Osteocyte (in vitro differentiated cells): ENCODE measurements at places on chromosomes 2 and 18. TPM values are rescaled to one million over a fixed set of nuclear protein-coding genes. Genes with fewer than 3 reads are reported as not detected.
A peak's percentile ranks its signal among the peaks of the same experiment; 100 is the strongest.

DNA sequence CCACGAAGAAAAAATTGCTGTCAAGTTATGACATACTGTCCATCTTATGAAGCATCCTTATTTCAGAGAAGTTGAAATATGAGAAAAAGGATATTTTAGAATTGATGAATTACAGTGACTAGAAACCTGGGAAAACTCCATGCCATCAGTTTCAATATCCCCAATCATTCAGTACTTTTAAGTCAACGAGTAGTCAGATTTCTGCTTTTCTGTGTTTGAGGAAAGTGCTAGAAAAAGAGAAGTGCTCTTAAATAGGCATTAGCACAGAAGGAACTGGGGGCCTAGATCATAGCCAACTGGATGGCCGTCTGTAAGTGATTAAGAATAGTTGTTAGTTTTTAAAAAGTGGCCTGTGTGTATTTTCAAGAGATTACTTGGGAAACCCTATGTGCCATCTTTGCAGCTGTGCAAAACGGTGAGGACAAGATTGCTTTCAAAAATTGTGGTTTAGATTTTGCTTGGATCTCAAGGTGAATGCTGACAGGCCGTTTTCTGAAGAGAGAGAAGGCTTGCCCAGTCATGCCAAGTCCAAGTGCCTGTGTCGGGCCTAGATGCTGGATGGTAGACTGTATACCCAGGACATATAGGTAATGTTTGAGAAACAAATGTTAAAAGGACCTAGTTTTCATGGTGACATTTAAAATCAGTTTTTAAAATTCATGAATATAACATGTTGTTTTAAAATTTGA lies 5.1 kb downstream of the NEDD4L start:
- no peak for DNase-seq
- no peaks in the 10 kb centered on the region for H3K36me3 ChIP-seq
- no peak overlapping the region for H3K27ac ChIP-seq
- peaks cover 24% of the 10 kb centered on the region for H3K4me1 ChIP-seq
- H3K27me3 ChIP-seq, result no peaks in the 10 kb centered on the region

DNA sequence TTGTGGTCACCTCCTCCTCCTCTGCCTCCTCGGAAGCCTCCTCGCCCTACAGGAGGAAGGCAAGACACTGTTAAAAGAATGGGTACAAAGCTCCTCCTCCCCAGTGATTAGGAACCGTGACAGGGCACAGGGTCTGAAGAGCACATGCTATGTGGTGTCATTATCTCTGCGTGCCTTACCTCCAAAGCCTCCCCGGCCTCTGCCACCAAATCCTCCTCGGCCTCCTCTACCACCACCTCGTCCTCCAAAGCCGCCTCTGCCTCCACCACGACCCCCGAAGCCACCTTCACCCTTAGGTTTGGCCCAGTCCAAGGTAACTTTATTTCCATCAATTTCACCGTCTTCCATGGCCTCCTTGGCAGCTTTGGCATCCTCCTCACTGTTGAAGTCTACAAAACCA lies 9.1 kb downstream of the NCL start:
- DNase-seq, result no peak
- H3K4me3 ChIP-seq, result no peak overlapping the region
- peaks cover 50% of the 10 kb centered on the region for H3K36me3 ChIP-seq
- H3K27me3 ChIP-seq, result no peaks in the 10 kb centered on the region

- H3K36me3 ChIP-seq, result no peaks in the 10 kb centered on the region
- DNase-seq, result no peak
- H3K4me3 ChIP-seq, result no peak overlapping the region
- no peak overlapping the region for H3K27ac ChIP-seq
These were observed 65.8 kb downstream of the ETAA1 start for GRCh38 chr2:67462738-67463496.

GRCh38 chr2:220424561-220424960 lies 797.1 kb downstream of the SLC4A3 start:
- no peak for DNase-seq
- peaks cover 3% of the 10 kb centered on the region for H3K27me3 ChIP-seq
- H3K36me3 ChIP-seq, result no peaks in the 10 kb centered on the region
- no peaks in the 10 kb centered on the region for H3K4me1 ChIP-seq

GRCh38 chr2:240733803-240734495 lies 42.3 kb downstream of the AQP12A start:
- H3K27ac ChIP-seq, result no peak overlapping the region
- H3K27me3 ChIP-seq, result peaks cover 4% of the 10 kb centered on the region
- no peak overlapping the region for H3K4me3 ChIP-seq

DNA sequence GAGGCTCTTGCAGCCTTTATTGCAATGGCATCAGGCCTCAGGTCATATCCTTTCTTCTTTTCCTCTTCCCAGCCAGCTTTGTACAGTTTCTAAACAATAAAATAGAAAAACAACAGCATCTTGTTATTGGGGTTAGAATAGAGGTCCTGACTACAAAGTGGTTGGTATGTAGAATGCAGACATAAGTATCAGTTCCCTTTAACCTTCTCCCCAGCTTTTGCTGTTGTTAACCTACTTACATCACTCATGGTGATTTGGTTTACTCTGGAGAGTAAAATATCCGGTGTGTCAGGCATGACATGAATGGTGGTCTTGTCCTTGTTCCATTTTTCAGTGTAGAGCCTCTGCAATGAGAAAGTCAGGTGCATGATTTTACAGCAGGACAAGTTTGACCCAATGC lies 69.8 kb downstream of the NEB start:
- peaks cover 12% of the 10 kb centered on the region for H3K27me3 ChIP-seq
- H3K4me1 ChIP-seq, result no peaks in the 10 kb centered on the region
- H3K36me3 ChIP-seq, result no peaks in the 10 kb centered on the region
- H3K4me3 ChIP-seq, result no peak overlapping the region
- no peak for DNase-seq

- DNase-seq, result no peak
- peaks cover 2% of the 10 kb centered on the region for H3K27me3 ChIP-seq
- H3K36me3 ChIP-seq, result no peaks in the 10 kb centered on the region
- no peak overlapping the region for H3K4me3 ChIP-seq
- no peak overlapping the region for H3K27ac ChIP-seq
These were observed 488.3 kb downstream of the DLGAP1 start for GRCh38 chr18:3966642-3967358.

GRCh38 chr2:104933151-104933917 lies 79.4 kb downstream of the POU3F3 start:
- H3K27me3 ChIP-seq, result peaks cover 25% of the 10 kb centered on the region
- no peak overlapping the region for H3K4me3 ChIP-seq
- no peaks in the 10 kb centered on the region for H3K36me3 ChIP-seq
- no peak for DNase-seq
- H3K27ac ChIP-seq, result no peak overlapping the region

- no peaks in the 10 kb centered on the region for H3K27me3 ChIP-seq
- peaks cover 44% of the 10 kb centered on the region for H3K4me1 ChIP-seq
- no peaks in the 10 kb centered on the region for H3K36me3 ChIP-seq
- H3K4me3 ChIP-seq, result peak overlapping the region; percentile 63
- DNase-seq, result no peak
These were observed 119.0 kb downstream of the ARL4C start for GRCh38 chr2:234377761-234378391.

GRCh38 chr2:38863061-38863695 lies 12.6 kb downstream of the DHX57 start:
- H3K27ac ChIP-seq, result no peak overlapping the region
- peaks cover 48% of the 10 kb centered on the region for H3K36me3 ChIP-seq
- H3K27me3 ChIP-seq, result no peaks in the 10 kb centered on the region
- H3K4me1 ChIP-seq, result no peaks in the 10 kb centered on the region
- no peak for DNase-seq
- H3K4me3 ChIP-seq, result no peak overlapping the region

GRCh38 chr2:95031076-95031725 lies 5.7 kb downstream of the MAL start:
- peaks cover 2% of the 10 kb centered on the region for H3K4me1 ChIP-seq
- H3K4me3 ChIP-seq, result no peak overlapping the region
- no peak for DNase-seq

GRCh38 chr2:175557810-175558377 lies 376.4 kb upstream of the ATP5MC3 start:
- no peaks in the 10 kb centered on the region for H3K4me1 ChIP-seq
- H3K36me3 ChIP-seq, result no peaks in the 10 kb centered on the region
- no peak overlapping the region for H3K4me3 ChIP-seq
- no peak for DNase-seq
- H3K27ac ChIP-seq, result no peak overlapping the region
- H3K27me3 ChIP-seq, result peaks cover 36% of the 10 kb centered on the region

DNA sequence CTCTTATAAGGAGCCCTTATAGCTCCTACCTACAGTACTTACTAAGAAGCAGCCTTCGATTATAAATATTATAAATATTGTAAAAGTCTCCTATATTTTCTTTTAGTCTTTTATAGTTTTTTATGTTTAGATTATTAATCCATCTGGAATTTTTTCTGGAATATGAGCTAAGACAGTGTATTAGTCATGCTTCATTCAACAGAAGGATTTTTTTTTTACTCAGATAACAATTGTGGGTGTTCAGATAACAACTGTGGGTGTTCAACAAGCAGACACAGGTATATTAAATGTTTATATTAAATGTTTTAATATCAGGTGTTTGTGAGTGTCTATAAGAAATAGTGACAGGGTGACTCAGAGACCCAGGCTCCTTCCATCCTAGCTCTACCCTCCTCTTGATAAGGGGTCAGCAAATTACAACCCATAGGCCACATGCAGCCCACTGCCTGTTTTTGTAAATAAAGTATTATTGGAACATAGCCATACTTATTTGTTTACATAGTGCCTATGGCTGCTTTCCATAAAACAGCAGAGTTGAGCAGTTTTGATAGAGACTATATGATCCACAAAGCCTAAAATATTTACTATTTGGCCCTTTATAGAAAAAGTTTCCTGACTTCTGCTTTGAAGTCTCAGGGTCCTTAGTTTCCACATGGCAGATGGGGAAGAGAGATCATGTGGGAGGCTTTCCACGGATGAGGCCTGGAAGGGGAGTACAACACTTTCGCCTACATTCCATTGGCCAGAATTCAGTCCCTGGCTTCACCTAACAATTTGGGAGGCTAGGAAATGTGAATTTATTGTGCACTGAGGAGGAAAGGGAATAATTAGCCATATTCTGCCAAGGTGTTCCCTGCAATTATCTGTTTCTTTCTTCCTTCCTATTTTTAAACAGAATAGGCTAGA lies 4.3 kb upstream of the SPATS2L start:
- no peak overlapping the region for H3K4me3 ChIP-seq
- no peaks in the 10 kb centered on the region for H3K36me3 ChIP-seq
- no peaks in the 10 kb centered on the region for H3K27me3 ChIP-seq

- no peak overlapping the region for H3K27ac ChIP-seq
- no peaks in the 10 kb centered on the region for H3K4me1 ChIP-seq
- H3K36me3 ChIP-seq, result peaks cover 3% of the 10 kb centered on the region
- no peak for DNase-seq
- peaks cover 11% of the 10 kb centered on the region for H3K27me3 ChIP-seq
- no peak overlapping the region for H3K4me3 ChIP-seq
These were observed 130.9 kb downstream of the TMEM17 start for GRCh38 chr2:62375113-62375420.

GRCh38 chr2:189128970-189129369 lies 50.6 kb downstream of the COL5A2 start:
- DNase-seq, result no peak
- peak overlapping the region; percentile 64 for H3K4me3 ChIP-seq
- H3K27ac ChIP-seq, result peak overlapping the region; percentile 89
- H3K36me3 ChIP-seq, result peaks cover 42% of the 10 kb centered on the region
- peaks cover 89% of the 10 kb centered on the region for H3K4me1 ChIP-seq

GRCh38 chr2:78541451-78542267 lies 483.8 kb upstream of the REG3G start:
- H3K36me3 ChIP-seq, result no peaks in the 10 kb centered on the region
- H3K4me3 ChIP-seq, result no peak overlapping the region
- H3K27me3 ChIP-seq, result no peaks in the 10 kb centered on the region
- H3K4me1 ChIP-seq, result no peaks in the 10 kb centered on the region

DNA sequence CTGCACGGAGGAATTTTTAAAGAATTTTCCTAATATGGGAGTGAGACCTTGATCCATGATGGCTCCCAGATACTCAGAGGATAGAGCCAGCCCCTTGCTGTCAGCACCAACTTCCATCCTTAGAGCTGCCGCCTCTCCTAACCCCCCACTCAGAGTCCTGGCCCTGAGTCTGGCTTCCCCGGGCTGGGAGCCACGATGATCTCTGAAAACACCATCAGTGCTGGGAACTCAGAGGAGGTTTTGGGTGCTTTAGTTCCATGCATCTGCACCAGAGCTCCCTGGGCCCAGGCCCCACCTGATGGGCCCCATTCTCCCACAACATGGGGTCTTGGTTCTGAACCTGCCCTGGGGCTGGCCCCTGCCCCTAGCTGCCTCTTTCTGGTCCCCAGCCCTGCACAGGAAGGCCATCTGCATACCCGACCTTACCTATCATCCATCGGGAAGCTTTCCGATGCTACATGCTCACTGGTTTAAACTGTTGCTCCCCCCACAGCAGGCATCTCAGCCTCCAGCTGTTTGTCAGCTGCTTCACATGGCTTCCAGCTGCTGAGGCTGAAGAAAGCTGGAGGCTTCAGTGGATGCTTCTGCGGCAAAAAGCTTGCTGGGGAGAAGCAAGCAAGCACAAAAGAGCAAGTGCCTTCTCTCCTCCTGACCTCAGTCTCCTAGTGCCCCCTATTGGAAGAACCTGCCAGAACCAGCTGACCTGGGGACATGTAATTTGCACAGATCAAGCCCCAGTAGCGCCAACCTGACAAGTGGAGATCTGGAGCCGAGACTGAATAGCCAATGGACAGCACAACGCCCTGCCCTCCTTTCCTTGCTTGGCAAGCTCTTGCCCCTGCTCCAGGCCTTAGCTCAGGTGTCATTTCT lies 24.2 kb upstream of the RHOB start:
- H3K4me3 ChIP-seq, result no peak overlapping the region
- peak overlapping the region; percentile 27 for H3K27ac ChIP-seq
- peaks cover 53% of the 10 kb centered on the region for H3K4me1 ChIP-seq
- no peaks in the 10 kb centered on the region for H3K36me3 ChIP-seq
- no peak for DNase-seq

DNA sequence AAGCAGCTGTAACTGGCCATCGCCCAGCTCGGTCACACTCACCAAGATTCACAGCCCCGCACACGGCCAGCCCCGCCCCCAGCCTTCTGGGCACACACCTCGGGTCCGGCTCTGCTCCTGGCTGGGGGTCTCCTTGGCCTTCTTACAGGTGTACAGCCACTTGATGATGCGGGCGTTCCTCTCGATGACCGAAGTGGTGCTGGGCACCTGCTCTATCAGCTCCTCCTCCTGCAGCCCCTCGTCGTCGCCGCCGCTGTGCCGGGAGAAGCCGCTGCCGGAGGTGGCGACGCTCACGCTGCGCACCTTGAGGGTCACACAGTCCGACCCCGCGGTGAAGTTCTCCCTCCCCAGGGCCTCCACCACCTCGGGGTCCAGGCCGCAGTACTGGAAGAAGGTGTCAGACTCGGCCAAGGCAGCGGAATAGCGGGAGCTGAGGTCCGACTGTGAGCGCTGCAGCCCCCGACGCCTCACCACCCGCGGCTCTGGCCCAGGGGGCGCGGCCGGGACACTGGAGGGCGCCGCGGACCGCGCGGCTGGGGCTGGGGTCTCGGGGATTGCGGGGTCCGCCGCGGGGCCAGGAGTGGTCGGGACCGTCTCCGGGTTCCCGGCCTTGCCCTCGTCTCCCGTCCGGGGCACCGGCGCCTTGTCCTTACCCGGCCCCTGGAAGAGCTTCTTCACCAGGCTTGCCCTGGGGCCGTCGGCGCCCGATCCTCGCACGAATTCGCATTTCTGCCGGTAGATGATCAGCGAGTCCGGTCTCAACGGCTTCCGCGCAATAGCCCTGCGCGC lies 769 bp downstream of the FAM110C start:
- peaks cover 61% of the 10 kb centered on the region for H3K27me3 ChIP-seq
- H3K4me3 ChIP-seq, result peak overlapping the region; percentile 22
- H3K4me1 ChIP-seq, result peaks cover 6% of the 10 kb centered on the region
- no peak overlapping the region for H3K27ac ChIP-seq

FSIP2 gene
- total RNA-seq, result 3.4 and 3.5 TPM in 2 replicates

B3GNT7 gene
- 1.1 and 1.5 TPM in 2 replicates for total RNA-seq

LIPG gene
- total RNA-seq, result not detected in 2 replicates

CABYR gene
- total RNA-seq, result 3.9 and 6.8 TPM in 2 replicates

LIMS4 gene
- total RNA-seq, result 1.9 and 2.4 TPM in 2 replicates

PPP1R1C gene
- total RNA-seq, result 1.5 and 1.6 TPM in 2 replicates

ZNF521 gene
- total RNA-seq, result 52.2 and 57.1 TPM in 2 replicates

G6PC2 gene
- total RNA-seq, result not detected in 2 replicates

OTOS gene
- not detected in 2 replicates for total RNA-seq
